ENCODE measurements at places on chromosomes 6 and 20. TPM values are rescaled to one million over a fixed set of nuclear protein-coding genes. Genes with fewer than 3 reads are reported as not detected.

GRCh38 chr20:63128956-63129355 lies 87.0 kb downstream of the YTHDF1 start:
- H3K27me3 ChIP-seq = peaks cover 36% of the 10 kb centered on the region
- no peak overlapping the region for H3K27ac ChIP-seq
- no peaks in the 10 kb centered on the region for H3K4me1 ChIP-seq
- H3K36me3 ChIP-seq = no peaks in the 10 kb centered on the region
- H3K4me3 ChIP-seq = no peak overlapping the region
- DNase-seq = no peak

- peaks cover 4% of the 10 kb centered on the region for H3K4me1 ChIP-seq
- peak; percentile 77 for DNase-seq
- H3K27me3 ChIP-seq = no peaks in the 10 kb centered on the region
- H3K36me3 ChIP-seq = no peaks in the 10 kb centered on the region
Measured at GRCh38 chr6:122717350-122717749, 62.2 kb upstream of the FABP7 start.

DNA sequence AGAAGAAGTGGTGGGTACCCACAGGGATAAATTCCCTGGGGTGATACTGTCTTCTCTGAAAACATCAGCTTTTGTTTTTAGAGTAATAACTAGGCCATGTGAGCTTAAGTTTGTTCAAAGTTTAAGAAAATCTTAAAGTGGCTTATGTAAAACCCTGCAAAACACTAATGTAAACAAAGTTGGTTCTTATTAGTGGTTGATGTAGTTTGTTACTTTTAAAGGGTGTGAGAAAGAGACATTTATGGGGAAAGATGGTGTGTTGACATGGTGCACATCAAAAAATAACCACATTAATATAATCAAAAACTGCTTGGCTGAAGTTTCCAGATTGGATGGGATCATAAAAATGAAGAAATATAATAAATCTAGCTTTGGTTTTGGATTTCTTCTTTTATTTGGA lies 119.9 kb downstream of the LAMP5 start:
- H3K36me3 ChIP-seq = no peaks in the 10 kb centered on the region
- H3K27me3 ChIP-seq = peaks cover 2% of the 10 kb centered on the region
- no peak for DNase-seq
- H3K4me3 ChIP-seq = no peak overlapping the region

- no peak for DNase-seq
- H3K27ac ChIP-seq = no peak overlapping the region
- H3K4me1 ChIP-seq = no peaks in the 10 kb centered on the region
- no peaks in the 10 kb centered on the region for H3K27me3 ChIP-seq
- no peaks in the 10 kb centered on the region for H3K36me3 ChIP-seq
- no peak overlapping the region for H3K4me3 ChIP-seq
Measured at GRCh38 chr6:54747955-54748354, 98.6 kb upstream of the FAM83B start.

DNA sequence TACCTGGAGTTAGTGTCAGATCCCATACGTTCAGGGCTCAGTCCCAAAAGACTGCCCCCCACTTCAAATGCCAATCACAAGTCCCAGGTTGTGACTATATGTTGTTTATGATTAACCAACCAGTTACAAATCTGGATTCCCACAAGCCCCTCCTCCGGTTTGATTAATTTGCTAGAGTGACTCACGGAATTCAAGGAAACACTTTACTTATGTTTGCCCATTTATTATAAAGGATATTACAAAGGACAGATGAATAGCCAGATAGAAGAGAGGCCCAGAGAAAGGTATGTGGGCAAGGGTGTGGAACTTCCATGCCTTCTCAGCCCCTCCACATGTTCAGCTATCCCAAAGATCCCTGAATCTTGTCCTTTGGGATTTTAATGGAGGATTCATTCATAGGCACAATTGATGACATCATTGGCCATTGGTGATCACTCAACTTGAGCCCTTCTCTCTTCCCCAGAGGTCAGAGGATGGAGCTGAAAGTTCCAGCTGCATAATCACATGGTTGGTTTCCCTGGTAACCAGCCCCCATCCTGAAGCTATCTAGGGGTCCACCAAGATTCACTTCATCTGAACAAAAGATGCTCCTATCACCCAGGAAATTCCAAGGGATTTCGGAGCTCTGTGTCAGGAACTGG lies 2.0 kb downstream of the ECT2L start:
- no peak overlapping the region for H3K27ac ChIP-seq
- no peak for DNase-seq
- H3K4me1 ChIP-seq = peaks cover 2% of the 10 kb centered on the region
- H3K36me3 ChIP-seq = peaks cover 2% of the 10 kb centered on the region

The PRDM13 gene
- not detected for total RNA-seq

The PFDN4 gene
- 83.9 TPM for total RNA-seq

- H3K27ac ChIP-seq = peak overlapping the region; percentile 59
- DNase-seq = peak; percentile 62
- H3K4me3 ChIP-seq = peak overlapping the region; percentile 75
Measured at GRCh38 chr20:49186535-49187329, 1.4 kb downstream of the STAU1 start.

- H3K4me3 ChIP-seq = no peak overlapping the region
- no peaks in the 10 kb centered on the region for H3K36me3 ChIP-seq
- H3K27ac ChIP-seq = no peak overlapping the region
- DNase-seq = no peak
Measured at GRCh38 chr6:129446272-129447197, 263.4 kb downstream of the ARHGAP18 start.

DNA sequence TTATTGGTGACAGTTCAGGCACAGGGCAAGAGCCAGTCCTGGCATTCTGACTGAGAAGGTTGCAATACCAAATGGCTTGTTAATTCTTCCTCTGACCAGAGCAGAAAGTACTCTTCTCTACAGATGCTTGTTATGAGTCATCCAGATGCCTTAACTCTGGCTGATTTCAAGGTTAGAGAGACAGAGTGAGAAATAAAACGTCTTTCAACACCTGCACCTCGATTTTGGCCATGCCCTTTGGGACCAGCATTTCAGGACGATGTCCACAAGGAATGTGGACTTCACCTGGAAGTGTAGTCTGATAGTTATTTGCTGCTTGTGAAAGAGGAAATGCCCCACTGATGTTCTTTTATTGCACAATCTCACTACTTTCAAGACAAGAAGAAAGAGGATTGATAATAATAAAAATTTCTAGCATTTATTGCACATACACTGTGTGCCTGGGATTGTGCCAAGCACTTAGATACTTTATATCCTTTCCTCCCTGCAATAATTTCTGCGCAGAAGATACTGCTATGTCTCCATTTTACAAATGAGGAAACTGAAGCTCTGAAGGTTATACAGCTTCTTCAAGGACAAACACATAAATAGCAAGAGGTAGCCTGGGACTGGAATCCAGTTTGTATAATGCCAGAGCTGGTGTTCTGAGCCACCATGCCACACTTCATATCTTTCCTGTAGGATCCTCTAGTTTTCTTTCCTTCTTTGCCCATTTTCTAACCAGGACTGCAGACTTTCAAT lies 33.5 kb upstream of the MCM3 start:
- DNase-seq = peak; percentile 61
- H3K27me3 ChIP-seq = peaks cover 8% of the 10 kb centered on the region
- H3K27ac ChIP-seq = no peak overlapping the region
- no peaks in the 10 kb centered on the region for H3K36me3 ChIP-seq
- H3K4me3 ChIP-seq = no peak overlapping the region
- peaks cover 2% of the 10 kb centered on the region for H3K4me1 ChIP-seq

The ENPP3 gene
- total RNA-seq = not detected

DNA sequence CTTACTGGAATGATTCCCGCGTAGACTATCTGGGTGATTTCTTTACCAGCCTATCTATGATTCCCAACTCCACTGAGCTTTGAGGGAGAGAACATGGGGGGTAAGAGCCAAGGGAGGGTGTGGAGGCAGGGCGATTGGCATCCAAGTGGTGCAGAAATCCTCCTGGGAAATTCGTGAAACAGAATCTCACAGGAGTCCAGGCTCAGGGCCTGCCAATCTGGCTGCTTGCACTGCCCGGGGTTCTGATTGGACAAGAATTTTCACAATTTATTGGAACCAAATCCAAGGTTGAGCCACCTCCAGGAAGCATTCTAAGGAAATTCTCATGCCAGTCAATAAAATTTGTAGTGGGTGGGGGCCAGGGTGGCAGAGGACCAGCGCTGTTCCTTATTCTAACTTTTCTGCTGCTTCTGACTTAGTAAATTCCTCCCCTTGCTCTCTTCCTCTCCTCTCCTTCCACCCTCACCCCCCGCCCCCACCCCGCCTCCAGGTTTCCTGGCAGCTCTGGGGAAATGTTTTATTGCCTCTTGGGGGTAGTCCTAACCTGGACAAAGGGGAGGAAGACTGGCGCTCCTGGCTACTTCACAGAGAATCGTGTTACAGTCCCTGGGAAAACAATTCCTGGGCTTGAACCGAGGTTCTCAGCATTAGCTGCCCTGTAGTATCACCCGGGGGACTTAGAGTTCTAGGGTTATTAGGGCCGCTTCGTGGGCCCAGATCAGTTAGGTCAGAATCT lies 3.1 kb downstream of the BMP6 start:
- no peak overlapping the region for H3K4me3 ChIP-seq
- no peak overlapping the region for H3K27ac ChIP-seq
- H3K36me3 ChIP-seq = no peaks in the 10 kb centered on the region
- H3K4me1 ChIP-seq = peaks cover 5% of the 10 kb centered on the region
- peaks cover 40% of the 10 kb centered on the region for H3K27me3 ChIP-seq
- no peak for DNase-seq

GRCh38 chr6:17633465-17634188 lies 33.5 kb downstream of the FAM8A1 start:
- peaks cover 25% of the 10 kb centered on the region for H3K36me3 ChIP-seq
- H3K4me3 ChIP-seq = no peak overlapping the region
- H3K4me1 ChIP-seq = peaks cover 2% of the 10 kb centered on the region
- H3K27ac ChIP-seq = no peak overlapping the region
- no peak for DNase-seq

GRCh38 chr20:37526839-37527637 lies 638 bp downstream of the BLCAP start:
- H3K4me1 ChIP-seq = peaks cover 11% of the 10 kb centered on the region
- peak overlapping the region; percentile 80 for H3K4me3 ChIP-seq
- peak; percentile 27 for DNase-seq

DNA sequence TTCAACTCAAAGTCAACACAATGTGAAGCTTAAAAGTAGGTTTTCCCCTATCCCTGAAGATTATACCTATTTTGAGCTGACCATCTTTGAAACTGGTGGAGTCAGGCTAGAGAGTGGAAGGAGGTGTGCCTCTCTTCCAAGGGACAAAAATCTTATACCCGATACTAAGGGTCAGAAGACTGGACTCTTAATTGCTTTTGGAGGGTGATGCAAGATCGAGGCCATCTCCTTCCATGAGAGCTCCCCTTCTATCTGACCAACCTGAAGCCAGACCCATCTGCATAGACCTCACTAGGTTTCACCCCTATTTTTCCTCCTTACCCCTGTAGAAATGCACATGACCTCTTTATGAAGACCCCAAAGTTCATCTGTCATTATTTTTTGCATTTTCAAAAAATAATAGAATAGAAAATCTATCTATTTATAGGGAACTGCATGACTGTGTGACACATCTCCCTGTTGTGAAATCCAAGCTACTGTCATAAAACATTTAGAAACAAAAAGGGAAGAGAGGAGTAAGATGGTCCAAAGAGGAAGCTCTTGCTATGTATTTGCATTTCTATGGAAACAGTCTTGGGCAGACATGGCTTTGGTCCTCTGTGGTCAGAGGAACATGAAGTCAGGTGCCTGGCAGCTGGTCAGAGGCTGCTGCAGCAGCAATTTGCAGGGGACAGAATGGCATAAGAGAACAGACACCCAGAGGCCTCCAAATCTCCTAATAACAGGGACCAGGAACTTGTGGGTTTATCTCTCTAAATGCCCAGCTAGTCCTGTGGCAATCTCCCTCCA lies 349.2 kb downstream of the MAFB start:
- no peaks in the 10 kb centered on the region for H3K4me1 ChIP-seq
- no peak overlapping the region for H3K4me3 ChIP-seq
- H3K27me3 ChIP-seq = no peaks in the 10 kb centered on the region
- no peaks in the 10 kb centered on the region for H3K36me3 ChIP-seq

The ADGRB3 gene
- not detected for total RNA-seq

The PAK5 gene
- not detected for total RNA-seq

DNA sequence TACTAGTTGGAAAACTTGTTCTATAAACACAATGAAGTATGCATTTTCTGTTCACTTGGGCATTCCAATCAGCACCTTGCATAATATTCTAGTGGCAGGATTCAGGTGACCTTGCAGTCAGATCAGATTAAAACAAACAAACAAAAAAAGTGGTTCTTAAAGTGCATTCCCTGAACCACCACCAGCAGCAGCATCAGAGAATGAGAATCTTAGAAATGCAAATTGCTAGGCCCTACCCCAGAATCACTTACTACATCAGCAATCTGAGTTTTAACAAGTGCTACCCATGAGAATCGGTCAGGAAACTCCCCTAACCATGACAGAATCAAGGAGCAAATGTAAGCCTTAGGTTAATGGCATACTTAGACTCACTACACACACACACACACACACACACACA lies 41.7 kb downstream of the SNAP25 start:
- no peak for DNase-seq
- H3K27me3 ChIP-seq = no peaks in the 10 kb centered on the region
- peaks cover 3% of the 10 kb centered on the region for H3K36me3 ChIP-seq

- DNase-seq = no peak
- H3K36me3 ChIP-seq = no peaks in the 10 kb centered on the region
- H3K27ac ChIP-seq = no peak overlapping the region
- no peaks in the 10 kb centered on the region for H3K4me1 ChIP-seq
- no peak overlapping the region for H3K4me3 ChIP-seq
Measured at GRCh38 chr6:159480471-159480870, 212.6 kb downstream of the SOD2 start.

The REM1 gene
- total RNA-seq = not detected

- H3K4me1 ChIP-seq = peaks cover 20% of the 10 kb centered on the region
- DNase-seq = no peak
- H3K4me3 ChIP-seq = no peak overlapping the region
- H3K36me3 ChIP-seq = 0 out of 2 replicates have a peak, but pooled peaks cover 2% of the 10 kb centered on the region
- no peaks in the 10 kb centered on the region for H3K27me3 ChIP-seq
Measured at GRCh38 chr6:116104636-116105035, 4.0 kb downstream of the NT5DC1 start.

The PARD6B gene
- total RNA-seq = 0.90 TPM

The OPN5 gene
- total RNA-seq = not detected

DNA sequence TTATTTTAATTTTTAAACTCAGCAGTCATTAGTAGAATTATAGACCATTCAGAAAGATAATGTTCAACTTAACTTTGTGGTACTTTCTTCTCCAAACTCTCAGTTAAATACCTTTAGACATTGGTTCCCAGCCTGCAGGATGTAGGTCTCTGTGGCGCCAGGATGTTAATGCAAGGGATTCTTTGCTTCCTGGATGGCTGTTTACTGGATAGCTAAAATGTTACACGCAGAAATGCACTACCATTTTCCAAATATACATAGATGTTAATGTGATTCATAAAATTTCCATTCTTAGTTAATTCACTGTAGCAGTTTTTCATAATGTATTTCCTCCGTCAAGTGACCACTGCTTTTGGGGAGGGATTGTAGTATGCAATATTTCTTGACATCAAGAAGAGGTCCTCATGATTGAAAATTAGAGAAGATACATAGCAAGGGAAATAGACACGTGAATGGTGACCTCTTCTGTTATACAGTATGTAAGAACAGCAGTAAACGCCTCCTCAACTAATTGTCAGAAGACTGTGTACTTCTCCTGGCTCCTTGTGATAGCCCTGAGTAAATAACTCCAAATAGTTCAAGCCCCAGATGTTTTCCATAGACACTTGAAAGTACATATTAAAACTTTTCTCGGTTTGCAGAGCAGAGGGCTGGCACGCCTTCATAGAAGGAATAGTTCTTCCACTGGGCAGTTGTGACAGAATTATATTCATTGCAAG lies 128.8 kb downstream of the LCA5 start:
- H3K4me3 ChIP-seq = no peak overlapping the region
- H3K4me1 ChIP-seq = no peaks in the 10 kb centered on the region
- no peak for DNase-seq
- H3K27me3 ChIP-seq = 0 out of 2 replicates have a peak, but pooled peaks cover 1% of the 10 kb centered on the region

GRCh38 chr20:62860391-62860923 lies 1.2 kb downstream of the TCFL5 start:
- peak overlapping the region; percentile 100 for H3K4me3 ChIP-seq
- 0 out of 2 replicates have a peak, but pooled peaks cover 3% of the 10 kb centered on the region for H3K4me1 ChIP-seq

The TSPYL4 gene
- total RNA-seq = 22.0 TPM

The MPIG6B gene
- total RNA-seq = not detected

Data from IMR-90 (cell line).